Left ventricle myocardium inferior (tissue), 1 donor: ENCODE measurements at places on chromosomes 11 and 22. TPM values are rescaled to one million over a fixed set of nuclear protein-coding genes. Genes with fewer than 3 reads are reported as not detected.

DNA sequence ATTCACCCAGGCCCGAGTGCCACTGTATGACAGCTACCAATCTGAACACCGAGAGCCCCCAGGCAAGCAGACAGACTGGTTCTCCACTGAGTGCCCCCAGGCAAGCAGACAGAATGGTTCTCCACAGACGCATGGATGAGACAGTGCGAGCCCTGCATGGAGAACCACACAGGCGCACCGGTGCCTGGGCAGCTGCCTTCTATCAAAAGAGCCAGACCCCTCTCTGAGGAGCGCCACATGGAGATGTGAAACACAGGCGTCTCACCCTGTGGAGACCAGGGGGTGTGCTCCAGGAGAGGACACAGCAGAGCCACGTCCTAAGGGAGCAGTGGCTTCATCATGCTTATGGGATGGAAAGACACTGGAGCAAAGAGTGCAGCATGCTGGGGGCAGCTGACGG, 94.5 kb upstream of the BID start:
- DNase-seq: no peak

- peak; percentile 61 for DNase-seq
Observed at GRCh38 chr22:19524170-19525115, at the start of gene CLDN5. TSS of gene CLDN5 (minus strand) at chr22:19524410. CDS start at chr22:19524255, 155 bp downstream.

- DNase-seq: no peak
Observed at GRCh38 chr11:103898577-103899336, 137.7 kb upstream of the DDI1 start.

- no peak for DNase-seq
Observed at GRCh38 chr11:111807076-111807475, 40.9 kb upstream of the PPP2R1B start.

GRCh38 chr22:50702261-50702671, 29.6 kb downstream of the SHANK3 start:
- DNase-seq: no peak

- DNase-seq: no peak
Observed at GRCh38 chr22:48320048-48320682, 1507.5 kb downstream of the BRD1 start.

DNA sequence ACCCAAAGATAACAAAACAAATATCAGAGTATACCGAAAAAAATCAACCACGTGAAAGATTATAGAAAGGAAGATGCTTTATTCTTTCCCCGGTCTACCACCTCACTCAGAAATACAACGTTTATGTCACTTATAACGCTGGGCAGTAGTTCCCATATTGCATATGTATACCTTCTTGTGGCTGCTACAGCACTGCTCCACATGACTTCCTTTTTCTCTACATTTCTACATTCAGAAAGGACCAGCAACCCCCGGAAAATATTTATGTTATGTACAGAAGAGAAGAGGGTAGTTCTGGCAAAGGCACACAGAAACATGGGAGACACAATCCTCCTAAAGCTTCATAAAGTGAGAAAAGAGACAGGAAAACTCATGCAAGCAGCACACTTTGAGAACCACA, 56.8 kb downstream of the MTMR2 start:
- DNase-seq: no peak

- peak; percentile 70 for DNase-seq
Observed at GRCh38 chr22:38218661-38219622, 17.1 kb downstream of the MAFF start.

The BEST1 gene
- 0.58 TPM for total RNA-seq

The SLN gene
- 64.0 TPM for total RNA-seq

The C11orf52 gene
- total RNA-seq: 1.2 TPM

The ROM1 gene
- total RNA-seq: 2.0 TPM

The ACAT1 gene
- 404 TPM for total RNA-seq

The COA4 gene
- total RNA-seq: 53.1 TPM
